ENCODE measurements at places on chromosomes 7 and 10.

GRCh38 chr10:80292607-80293239 lies 3.3 kb upstream of the MAT1A start:
- no peak for DNase-seq

DNA sequence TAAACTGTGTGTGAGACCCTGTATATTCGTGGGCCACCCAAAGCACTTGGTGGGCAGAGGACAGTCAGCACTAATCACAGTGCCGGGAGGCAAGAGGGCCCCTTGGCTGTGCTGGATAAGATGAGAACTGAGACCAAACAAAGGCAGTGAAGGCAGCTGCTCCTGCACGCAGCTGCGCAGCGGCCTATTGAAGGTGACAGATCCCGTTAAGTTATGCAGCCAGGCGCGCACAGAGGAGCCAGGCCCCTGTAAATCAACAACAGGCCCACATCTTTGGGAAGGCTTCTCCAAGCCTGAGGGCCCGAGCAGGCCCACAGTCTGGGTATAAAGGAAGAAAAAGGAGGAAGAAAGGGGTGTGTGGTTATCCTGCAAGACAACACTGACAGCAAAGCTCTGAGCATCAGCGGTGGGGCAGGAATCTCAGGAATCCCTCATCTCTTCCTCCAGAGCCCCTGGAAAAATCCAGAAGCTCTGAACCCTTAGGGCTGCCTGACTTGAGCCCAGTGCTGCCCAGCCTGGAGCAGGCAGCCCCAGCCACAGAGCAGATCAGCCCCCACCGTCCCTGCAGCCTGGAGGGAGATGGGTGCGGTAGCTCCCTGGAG lies 154.2 kb downstream of the ARHGAP12 start:
- no peak for DNase-seq

DNA sequence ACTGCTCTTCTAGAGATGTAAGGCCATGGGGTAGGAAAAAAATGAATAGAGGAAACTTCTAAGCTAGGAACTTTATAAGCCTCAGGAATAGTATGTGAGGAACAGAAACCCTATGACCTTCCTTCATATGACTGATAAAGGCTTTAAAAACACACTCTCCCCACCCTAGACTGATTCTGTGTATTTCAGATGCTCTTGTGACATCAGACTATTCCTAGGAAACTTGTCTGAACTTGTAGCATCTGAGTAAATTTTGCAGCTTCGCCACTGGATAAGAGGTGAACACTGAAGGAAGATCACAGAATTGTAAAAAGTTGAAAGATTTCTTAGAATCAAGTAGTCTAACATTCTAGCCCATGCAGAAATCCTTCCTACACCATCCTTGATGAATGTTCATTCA lies 31.0 kb upstream of the CBLL1 start:
- DNase-seq = no peak

GRCh38 chr7:130903358-130903974 lies 169.5 kb upstream of the KLF14 start:
- no peak for DNase-seq

GRCh38 chr10:113329121-113329596 lies 223.7 kb upstream of the HABP2 start:
- DNase-seq = no peak

- DNase-seq = no peak
Measured at GRCh38 chr10:55979203-55979602, 381.9 kb downstream of the ZWINT start.

- no peak for DNase-seq
Measured at GRCh38 chr10:13608246-13608853, 21.6 kb downstream of the PRPF18 start.

DNA sequence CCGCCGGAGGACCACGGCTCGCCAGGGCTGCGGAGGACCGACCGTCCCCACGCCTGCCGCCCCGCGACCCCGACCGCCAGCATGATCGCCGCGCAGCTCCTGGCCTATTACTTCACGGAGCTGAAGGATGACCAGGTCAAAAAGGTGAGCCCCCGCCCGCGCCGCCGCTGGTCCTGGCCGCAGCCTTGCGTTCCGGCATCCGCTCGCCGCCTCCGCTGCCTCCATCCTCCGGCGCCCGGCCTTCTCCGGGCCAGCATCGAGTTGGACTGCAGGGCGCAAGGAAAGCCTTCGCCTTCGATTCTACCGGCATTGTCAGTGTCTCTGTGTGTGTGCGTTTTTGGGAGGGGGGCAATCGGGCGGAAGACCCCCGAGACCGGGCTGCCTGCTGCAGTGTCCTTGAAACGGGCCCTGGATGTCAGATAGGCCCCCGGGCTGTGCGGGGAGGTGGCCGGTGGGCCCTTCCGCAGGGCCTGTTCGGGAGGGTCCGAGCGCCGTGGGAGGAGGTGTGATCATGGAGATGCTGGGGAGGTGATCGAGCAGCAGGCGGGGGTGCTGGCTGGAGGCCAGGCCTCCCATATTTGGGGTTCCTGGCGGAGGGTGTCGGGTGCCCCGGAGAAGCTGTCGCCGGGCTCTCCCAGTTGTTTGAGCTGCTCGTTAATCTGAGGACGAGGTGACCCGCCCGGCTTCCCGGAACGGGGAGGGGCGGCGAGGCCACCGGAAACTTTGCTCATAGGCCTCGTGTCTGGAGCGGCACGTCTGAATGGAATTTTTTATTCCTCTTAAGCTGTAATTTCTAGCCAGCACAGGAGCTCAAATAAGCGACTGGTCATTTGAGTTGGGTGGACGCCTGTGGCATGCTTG lies 40.8 kb downstream of the HK1 start:
- DNase-seq = no peak

DNA sequence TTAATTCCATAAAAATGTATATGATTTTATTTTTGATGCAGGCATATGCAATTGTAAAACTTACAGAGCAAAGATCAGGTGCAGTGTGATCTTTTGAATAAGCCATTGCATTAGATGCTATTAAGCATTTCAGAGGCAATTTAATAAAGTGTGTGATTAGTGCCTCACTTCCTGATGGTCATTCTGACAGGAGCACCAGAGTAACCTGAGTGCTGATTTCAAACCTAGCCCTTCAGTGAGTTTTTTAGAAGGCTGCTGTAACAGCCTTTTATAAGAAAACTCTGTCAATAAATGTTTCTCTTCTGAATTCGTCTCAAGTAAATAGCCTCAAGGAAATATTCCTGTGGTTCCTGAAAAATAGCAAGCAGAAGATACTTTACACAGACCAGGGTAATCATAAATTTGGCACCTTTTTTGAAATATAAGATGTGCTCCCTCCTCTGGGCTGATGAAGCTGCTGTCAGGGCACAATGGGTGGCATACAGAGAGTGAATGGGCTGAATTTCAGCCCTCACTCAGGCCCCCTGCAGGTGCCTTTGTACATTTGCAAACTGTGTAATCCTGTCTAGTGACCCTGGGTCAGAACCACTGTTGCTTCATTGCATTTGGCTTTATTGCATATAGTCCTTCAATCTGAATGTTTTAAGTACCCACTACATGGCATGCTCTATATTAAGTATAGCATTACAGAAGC lies 193.7 kb upstream of the CSTF2T start:
- no peak for DNase-seq

DNA sequence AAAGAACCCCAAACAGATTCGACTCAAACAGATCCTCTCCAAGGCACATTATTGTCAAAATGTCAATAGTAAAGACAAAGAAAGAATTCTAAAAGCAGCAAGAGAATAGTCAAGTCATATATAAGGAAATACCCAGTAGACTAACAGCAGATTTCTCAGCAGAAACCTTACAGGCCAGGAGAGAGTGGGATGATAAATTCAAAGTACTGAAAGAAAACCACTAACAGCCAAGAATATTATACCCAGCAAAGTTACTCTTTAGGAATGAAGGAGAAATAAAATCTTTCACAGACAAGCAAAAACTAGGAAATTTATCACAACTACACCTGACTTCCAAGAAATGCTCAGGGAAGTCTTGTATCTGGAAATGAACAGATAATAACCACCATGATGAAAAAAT lies 38.2 kb downstream of the ANXA8 start:
- no peak for DNase-seq

GRCh38 chr10:770975-771374 lies 81.5 kb upstream of the DIP2C start:
- no peak for DNase-seq

- no peak for DNase-seq
Measured at GRCh38 chr7:68484731-68485130, 1113.5 kb upstream of the AUTS2 start.

GRCh38 chr7:141369422-141369821 lies 181.8 kb upstream of the AGK start:
- DNase-seq = peak; percentile 17

DNA sequence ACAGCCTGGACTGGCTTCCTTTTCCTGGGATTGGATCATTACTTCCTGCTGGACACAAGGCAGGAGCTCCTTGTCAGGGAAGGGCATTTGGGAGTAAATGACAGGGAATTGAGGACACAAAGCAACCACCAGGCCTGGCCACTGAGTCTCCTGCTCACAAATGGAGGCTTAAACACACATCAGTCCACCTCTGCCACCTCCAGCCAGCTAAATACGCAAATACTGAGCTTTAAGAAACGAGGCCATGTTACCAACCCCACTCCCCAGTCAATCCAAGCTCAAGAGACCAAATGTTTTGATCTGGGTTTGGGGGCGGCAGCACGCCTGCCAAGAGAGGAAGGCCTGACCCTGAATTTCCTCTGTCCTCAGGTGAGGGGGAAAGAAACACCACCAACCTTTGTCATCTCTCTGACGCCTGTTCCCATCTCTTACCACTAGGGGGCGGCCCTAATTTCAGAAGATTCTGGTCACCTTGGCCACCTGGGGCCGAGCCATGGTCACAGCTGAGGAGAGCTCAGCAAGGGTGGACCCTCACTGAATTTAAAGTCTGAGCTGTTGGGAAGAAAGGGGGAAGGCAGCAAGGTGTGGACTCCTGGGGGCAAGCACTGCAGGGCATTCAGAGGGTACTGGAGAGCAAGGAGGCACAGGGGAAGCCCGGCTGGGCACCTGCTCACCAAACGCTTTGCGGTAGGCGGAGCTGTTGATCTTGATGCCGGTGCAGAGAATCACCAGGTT lies 16.5 kb downstream of the AIFM2 start:
- DNase-seq = no peak

DNA sequence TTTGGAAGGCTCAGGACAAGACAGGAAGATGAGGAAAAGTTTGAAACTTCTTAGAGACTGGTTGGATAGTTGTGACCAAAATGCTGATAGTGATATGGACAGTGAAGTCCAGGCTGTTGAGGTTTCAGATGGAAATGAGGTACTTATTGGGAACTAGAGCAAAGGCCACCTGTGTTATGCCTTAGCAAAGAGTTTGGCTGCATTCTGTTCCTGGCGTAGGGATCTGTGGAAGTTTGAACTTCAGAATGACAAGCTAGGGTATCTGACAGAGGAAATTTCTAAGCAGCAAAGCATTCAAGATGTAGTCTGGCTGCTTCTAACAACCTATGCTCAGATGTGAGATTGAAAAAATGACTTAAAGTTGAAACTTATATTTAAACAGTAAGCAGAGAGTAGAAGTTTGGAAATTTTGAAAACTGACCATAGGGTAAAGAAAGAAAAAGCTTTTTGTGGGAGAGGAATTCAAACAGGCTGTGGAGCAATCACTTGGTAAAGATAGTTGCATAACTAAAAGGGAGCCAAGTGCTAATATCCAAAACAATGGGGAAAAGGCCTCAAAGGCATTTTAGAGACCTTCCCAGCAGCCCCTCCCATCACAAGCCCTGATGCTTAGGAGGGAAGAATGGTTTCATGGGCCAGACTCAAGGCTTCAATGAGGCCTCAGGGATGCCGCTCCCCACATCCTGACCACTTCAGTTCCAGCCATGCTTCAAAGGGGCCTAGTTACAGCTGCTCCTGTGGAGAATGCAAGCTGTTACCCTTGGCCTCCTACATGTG lies 415.1 kb downstream of the INHBA start:
- no peak for DNase-seq

DNA sequence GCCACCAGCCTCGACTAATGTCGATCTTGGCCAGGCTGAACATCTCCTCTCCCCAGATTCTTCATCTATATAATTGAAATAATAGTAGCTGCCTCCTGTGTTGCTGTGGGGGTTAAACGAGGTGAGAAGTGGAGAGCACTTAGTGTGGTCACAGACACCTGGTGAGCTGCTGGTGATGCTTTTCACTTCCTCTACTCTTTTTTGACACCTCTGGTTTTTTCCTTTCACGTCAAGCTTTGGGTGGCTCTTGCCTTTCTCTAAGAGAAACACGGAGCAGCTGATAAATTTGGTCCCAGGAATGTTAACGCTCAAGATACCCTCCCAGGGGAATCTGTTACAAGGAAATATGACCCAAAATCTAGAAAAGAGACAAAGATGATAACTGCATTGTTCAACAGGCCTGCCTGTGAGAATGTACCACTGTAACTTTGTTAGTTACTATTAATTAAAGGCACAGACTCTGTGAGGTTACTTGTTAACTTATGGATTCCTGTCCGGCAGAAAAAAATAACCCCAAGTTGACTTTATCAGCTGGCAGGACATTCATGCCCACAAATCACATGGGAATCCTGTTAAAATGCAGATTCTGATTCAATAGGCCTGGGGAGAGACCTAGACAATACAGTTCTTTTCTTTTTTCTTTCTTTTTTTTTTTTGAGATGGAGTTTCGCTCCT lies 9.5 kb upstream of the NPFFR1 start:
- no peak for DNase-seq

DNA sequence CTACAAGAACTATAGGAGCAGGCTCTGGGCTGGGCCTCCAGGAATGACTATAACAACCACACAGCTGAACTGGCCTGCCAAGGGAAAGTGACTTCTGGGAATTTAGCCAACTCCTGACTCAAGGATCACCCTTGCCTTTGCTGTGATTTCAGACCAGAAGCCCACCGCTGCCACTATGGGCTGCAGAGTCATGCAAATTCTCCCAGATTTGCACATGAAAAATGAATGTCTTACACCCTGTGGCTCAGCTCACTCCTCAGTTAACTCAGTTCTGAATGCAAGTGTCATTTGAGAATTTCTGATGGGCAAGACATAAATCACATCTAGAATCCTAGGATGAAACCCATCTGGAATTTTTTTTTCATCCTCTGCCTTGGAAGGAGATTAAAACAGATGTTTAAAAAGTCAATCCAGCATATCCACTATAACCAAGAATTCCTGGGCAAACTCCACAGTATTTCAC lies 186.5 kb upstream of the BET1 start:
- DNase-seq = no peak

GRCh38 chr10:113390896-113391295 lies 162.0 kb upstream of the HABP2 start:
- DNase-seq = no peak

All from NCI-H2171 (cell line).